HT1080 (cell line): ENCODE measurements at places on chromosomes 16 and 17. TPM values are rescaled to one million over a fixed set of nuclear protein-coding genes. Genes with fewer than 3 reads are reported as not detected.

MINK1 gene
- total RNA-seq: 27.1 and 28.7 TPM in 2 replicates

ITGA2B gene
- not detected in 2 replicates for total RNA-seq

CMTM3 gene
- 24.0 and 40.9 TPM in 2 replicates for total RNA-seq

CHST4 gene
- total RNA-seq: 0.43 TPM in 1 of 2 replicates, not detected in the other

CCL16 gene
- not detected in 2 replicates for total RNA-seq

GCGR gene
- not detected in 2 replicates for total RNA-seq

DNA sequence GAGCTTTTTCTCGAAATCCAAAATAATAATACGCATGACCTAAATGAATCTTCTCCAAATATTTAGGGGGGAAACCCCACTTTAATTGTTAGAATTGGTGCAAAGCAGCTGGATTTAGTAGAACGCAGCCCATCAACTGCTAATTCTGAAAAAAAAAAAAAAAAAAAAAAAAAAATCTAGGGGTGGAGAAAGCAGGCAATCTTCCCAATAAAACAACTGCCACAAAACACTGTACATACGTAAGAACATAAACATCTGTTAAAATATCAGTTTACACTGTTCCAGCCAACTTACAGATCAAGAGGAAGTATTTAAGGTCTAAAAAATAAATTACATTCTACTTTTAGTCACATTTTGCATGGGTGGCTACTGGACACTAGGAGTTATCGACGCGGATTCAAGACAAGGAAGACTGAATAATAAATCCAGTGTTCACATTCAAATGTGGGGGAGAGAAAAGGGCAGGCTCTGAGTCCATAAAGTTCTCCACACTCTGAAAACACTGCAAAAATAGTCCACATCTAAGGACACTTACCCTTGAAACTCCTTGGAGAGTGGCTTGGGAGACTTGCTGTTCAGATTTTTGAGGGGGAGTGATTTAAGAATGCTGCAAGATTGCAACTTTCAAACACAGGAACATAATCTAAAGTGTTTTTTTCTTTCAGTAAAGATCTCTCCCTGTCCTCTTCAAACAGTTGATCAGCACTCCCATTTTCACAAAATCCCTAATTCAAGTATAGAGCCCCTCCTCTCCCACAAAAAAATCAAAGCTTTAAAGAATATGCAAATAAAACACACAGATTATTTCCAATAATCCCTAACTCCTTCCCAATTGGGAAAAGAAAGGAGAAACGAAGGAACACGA, 1.3 kb downstream of the APPBP2 start:
- DNase-seq: peak; percentile 21

- no peak for DNase-seq
These were observed 608.8 kb upstream of the C16orf82 start for GRCh38 chr16:26457882-26458281.

DNA sequence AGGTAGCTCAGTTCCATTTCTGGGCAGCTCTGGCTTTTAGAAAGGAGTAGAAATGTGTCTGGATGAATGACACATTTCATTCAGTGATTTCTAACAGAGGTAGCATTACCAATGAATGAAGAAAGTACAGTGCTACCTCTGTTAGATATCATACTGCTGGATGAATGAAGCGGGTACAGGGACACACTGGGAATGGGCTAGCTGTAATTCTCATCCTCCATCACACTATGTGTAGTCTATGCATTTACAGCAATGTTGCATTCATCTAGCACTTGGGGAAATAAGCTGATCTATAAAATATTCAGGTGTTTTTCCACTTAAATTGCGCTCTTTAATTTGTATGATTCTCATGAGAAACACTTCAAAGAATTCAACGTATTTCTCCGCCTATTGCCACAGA, 158.3 kb upstream of the IRX5 start:
- DNase-seq: no peak

DNA sequence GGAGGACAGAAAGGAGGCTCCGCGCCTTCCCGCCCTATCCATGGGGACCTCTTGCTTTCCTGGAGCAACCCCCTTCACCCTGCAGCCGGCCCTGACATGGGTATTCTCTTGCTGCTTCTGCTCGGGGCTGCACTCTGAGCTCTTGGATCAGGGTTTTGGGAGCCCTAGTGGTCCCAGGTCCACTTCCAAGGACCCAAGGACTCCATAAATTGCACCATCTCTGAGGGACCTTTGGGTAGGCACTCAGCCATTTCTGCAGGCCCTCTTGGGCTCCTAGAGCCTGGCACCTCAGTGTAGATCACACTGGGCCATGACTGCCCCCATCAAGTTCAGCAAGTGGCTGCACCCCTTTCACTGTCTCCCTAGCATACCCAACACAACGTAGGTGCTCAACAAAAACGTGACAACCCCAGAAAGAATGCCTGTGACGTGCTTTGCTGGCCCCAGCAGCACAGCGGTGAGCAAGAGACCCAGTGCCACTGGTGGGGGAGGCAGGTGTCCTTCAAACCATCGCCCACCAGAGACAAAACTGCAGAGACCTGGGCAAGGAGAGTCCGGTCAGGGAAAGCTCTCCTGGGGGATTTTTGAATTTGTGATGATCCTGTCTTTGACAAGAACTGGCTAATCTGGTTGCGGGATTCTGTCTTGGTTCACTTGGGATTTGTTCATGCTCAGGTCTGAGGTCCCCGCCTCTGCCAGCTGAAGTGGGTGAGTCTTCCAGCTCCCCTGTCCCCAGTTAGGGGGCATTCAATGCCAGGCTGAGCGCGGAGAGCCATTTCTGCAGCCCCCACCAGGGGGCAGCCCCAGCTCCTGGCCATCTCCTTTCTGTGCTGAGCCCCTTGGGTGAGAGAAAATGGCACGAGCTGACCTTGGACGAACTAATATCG, 2.5 kb upstream of the RAB11FIP4 start:
- DNase-seq: peak; percentile 34

DNA sequence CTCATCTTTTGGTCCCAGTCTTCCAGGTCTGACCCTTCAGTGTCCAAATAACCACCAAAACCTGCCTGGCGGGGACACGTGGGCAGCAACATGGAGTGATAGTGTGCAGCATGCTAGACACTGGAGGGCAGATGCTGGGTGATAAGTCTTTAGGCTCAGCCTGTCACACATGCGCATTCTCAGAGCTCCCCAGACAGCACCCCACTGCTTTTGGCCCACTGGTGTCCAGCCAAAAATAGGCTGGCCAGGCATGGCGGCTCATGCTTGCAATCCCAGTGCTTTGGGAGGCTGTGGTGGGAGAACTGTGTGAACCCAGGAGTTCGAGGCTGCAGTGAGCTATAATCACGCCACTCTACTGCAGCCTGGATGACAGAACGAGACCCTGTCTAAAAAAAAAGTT, 12.3 kb downstream of the GINS2 start:
- no peak for DNase-seq

GRCh38 chr17:19706791-19707727, 9.3 kb downstream of the SLC47A2 start:
- DNase-seq: no peak

- DNase-seq: no peak
These were observed 19.1 kb upstream of the CACNG1 start for GRCh38 chr17:67025216-67025792.

DNA sequence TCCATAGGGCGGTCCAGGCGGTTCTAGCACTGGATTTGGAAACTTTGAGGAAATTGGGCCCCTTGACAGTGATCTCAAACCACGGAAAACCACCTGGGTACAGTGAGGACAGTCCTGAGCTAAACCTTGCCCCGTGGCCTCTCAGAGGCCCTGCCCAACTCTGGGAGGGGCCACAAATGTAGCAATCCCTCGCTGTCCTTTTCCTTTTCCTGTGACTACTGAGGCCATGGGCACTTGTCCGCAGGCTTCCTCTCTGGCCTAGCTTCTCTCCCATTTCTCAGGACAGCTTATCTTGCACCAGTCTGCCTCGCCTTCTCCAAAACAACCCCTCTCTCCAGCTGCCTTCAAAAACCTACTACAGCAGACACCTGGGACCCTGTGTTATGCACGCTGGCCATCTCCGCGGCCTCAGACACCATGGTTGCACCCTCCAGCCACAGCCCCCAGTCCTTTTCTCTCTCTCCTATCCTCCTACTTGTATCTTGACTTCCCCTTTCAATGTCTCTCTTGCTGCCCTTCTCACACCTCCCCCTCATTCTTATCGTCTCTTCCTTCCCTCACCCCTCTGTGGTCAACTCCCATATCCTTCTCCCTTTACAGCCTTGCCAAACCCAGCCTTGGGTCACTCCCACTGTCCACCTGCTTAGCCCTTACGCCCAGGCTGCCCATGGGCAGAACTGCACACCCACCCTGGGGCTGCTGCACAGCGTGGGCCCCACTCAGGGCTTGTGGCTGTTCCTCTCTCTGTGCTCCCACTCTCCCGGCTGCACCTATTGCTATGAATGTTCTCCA, 7.6 kb downstream of the SCPEP1 start:
- no peak for DNase-seq
